COLO829 (cell line): ENCODE measurements at places on chromosomes 3 and 15.
A peak's percentile ranks its signal among the peaks of the same experiment; 100 is the strongest.

GRCh38 chr3:196518966-196519717, 4.0 kb upstream of the SMCO1 start:
- peak; percentile 89 for DNase-seq

DNA sequence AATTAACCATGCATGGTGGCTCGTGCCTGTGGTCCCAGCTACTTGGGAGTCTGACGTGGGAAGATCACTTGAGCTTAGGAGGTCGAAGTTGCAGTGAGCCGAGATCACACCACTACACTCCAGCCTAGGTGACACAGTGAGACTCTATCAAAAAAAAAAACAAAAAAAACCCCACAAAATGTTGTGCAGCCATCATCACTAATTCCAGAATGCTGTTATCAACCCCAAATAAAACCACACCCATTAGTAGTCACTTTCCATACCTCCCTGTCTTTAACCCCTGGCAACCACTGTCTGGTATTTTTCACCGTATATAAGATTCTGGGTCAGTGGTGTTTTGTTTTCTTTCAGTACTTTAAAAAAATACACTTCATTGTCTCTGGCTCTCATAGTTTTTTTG, 16.6 kb downstream of the HMCES start:
- DNase-seq: no peak

- no peak for DNase-seq
These were observed 237.9 kb downstream of the NFKBIZ start for GRCh38 chr3:102087236-102087635.

GRCh38 chr15:31476866-31477265, 150.2 kb downstream of the KLF13 start:
- DNase-seq: no peak
